ENCODE measurements at places on chromosomes 12 and 14.

- DNase-seq = no peak
Observed at GRCh38 chr12:109962398-109962797, 33.8 kb downstream of the GIT2 start.

DNA sequence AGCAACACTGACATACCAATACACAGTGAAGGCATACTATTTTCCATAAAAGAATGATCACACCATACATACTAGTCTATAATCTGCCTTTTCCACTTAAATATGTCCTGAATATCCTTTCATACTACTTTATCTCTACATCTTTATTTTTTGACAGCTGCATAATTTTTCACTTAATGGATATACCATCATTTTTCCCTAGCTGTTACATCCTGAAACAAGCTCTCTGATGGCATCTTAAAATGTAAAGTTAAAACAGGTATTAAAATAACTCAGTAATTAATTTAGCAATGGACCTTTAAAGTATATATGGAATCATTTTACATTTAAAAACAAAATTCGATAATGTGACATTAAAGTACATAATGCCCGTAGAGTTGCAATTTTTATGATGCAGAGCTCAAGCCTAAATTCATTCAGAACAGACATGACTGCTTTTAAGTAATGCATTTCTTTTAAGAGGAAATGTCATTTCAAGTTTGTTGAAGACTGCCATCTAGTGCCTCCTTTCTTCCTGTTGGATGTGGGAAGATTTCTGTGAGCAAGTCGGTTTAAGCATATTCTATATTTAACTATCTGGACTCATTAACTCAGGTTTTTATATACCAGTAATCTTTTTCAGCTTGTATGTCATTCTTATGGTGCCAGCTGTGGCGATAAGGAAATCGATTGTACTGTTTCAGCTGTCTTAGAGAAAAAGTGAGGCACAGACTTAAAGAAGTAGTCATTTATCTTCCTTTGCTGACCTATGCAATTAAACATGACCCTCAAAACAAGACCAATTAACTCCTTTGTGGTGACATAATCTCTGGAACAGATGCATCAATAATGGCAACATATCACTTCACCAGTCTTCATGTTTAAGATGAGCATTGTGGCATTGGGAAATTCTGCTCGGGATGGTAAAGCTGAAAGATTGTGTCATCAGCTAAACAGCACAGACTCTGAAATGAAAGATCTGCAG lies 20.3 kb downstream of the PRICKLE1 start:
- DNase-seq = peak; percentile 78

- no peak for DNase-seq
Observed at GRCh38 chr12:113891167-113891692, 74.9 kb downstream of the RBM19 start.

DNA sequence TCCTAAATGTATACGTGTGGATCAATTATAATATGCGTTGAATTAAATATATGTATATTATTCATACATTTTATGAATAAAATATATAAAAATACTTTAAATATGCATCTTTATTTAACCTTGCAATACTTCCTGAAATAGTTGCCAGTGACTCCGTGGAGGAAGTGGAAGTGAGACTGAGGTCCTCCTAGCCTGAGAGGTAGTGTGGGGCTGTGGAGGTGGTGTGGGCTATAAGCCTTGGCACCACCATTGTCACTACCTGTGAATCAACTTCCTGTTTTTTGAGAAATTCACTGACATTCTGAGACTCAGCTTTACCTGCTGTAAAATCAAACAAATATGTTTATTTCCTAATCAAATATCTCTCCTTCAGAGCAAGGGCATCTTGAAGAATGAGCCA lies 514.2 kb downstream of the VRK1 start:
- no peak for DNase-seq

- DNase-seq = peak; percentile 46
Observed at GRCh38 chr12:509500-509899, 49.8 kb downstream of the B4GALNT3 start.

GRCh38 chr12:40917561-40917960 lies 225.3 kb downstream of the CNTN1 start:
- no peak for DNase-seq

GRCh38 chr14:58985786-58986185 lies 202.7 kb upstream of the DAAM1 start:
- DNase-seq = no peak

GRCh38 chr12:62469704-62470103 lies 3.1 kb downstream of the MON2 start:
- no peak for DNase-seq

DNA sequence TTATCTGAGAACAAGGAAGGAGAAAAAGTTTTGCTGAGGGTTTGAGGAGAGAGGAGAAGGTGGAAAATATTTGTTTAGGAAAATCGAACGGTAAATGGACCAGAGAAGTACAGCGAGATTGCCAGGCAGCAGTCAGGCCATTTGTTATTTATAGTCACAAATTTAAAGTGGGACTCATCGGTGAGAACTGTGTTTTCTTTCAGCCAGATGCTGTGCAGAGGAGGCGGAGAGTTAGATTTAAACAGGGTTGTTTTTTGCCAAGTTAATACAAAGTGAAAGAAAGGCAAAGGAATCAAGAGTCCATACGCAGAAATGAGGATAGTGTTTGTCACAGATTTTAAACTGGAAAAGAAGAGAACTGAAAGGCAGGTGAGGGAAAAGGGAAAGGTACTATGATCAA lies 200.6 kb upstream of the CNOT2 start:
- peak; percentile 4 for DNase-seq
